GM19239 (cell line): ENCODE measurements at places on chromosomes 4 and X.

DNA sequence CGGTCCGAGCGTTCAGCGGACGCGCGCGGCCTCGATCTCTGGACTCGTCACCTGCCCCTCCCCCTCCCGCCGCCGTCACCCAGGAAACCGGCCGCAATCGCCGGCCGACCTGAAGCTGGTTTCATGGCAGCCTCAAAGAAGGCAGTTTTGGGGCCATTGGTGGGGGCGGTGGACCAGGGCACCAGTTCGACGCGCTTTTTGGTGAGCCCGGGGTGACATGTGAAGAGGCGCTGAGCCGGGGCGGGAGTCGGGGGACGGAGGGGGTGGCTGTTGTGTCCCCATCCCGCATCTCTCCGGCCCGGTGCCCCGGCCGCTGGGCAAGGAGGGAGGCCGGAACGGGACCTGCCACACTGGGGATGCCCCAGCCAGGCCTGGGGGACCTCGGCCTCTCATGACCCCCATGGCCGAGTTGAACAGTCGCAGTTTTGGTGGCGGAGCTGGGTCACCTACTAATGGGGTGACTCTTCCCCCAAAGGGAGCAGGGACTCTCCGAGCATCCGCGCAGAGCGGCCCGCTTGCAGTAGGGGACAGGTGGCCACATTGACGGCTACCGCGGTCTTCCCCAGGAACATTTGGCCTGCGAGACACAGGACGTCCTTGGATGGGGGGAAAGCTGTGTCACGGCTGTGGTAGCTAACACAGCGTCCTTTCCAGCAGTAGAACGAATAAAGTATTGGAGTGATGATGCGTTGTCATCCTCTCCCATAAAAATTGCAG is at the start of gene GK:
GK (plus strand) TSS at position 9 of the 717 bp plus-strand sequence; CDS start at position 124, 115 bp downstream.
- DNase-seq = no peak

- no peak for DNase-seq
Measured at GRCh38 chr4:5921981-5922380, 29.1 kb upstream of the CRMP1 start.

DNA sequence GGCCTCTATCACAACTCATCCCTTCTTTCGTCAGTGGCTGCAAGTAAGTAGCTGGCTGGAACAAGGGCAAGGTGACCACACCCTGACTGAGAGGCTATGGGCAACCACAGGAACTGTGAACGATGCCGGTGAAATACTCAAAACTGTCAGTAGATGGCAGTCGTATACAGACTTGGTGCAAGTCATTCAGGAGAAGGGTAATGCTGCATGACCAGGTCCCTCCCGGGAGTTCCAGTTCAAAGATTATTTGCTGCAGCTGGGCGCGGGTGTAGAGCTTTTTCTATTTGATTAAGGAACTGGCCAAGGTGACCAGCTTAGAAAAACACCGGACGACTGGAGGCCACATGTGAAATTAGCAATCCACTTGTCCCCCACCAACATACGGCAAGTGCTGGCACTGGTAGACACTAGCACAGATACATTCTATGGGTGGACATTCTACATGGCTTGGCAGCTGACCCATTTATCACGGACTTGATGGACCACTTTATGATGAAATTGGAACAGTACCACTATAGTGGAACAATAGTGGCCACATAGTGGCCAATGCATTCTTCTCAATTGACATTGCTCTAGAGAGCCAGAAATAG is 726.6 kb downstream of the TRAM1L1 start:
- DNase-seq = peak; percentile 12

DNA sequence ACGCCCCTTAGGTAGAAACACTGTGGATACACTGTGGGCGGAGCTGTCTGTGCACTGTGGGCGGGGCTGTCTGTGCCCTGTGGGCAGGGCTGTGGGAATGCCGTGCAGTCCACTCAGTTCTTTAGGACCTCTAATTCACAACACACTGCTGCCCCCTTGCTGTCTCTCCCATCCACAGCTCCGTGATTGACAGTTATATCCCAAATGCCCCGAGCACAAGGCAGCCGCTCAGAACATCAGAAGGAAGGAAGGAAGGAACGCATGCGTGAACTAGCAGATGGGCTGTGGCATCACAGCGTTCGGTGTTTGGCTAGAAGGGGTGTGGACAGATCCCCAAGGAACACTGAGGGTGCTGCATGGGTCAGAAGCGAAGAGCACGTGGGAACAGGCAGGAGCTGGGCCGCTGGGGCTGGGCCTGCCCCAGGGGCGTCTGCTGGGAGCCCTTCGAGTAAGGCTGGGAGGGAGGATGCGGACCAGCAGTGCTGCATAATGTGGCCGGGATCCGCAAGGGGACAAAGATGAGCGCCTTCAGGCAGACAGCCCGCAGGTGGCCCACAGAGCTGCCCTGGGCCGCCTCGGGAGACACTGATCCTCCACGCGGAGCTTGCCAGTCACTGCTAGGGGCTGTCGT is 29.8 kb downstream of the ACOX3 start:
- DNase-seq = no peak

DNA sequence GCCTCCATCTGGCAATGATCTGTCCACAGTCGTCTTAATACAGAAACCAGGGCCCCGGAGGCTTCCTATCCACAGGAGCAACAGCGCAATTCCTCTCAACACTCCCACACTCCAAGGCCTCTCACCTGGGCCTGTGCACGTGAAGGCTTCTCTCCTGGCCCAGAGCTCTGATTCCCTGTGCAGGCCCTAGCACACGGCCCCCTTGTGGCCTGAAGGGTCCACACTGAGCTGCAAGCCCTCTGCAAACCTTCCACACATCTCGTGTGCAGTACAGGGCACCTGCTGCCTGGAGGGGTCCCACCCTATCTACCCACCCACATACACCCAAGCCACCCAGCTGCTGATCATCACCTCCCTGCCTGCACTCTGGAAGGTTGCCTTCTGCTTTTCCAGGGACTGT is 150.1 kb upstream of the NUDT10 start:
- no peak for DNase-seq

DNA sequence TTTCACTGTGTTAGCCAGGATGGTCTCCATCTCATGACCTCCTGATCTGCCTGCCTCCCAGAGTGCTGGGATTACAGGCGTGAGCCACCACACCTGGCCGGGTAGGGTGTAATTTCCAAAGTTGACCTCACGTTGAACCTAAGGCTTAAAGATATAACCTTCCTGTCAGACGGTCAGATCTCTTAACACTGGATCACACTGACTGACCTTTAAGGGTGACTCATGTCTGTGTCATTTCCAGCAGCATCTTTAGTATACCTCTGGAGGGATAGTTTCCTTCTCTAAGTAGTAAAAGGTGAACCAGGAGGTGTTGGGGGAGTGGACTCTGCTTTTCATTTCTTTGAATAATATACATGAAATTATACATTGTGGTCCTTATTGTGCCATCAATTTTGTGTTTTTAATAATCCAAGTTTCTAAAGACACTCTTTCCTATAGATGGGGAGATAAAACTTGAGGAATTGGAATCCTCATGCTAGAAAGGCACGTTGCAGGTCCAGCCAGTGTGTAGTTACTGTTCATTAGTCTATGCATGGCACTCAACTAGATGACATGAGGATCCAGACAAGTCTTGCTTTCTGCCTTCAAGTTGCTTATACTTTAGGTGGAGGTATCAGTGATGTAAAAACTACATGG is 45.7 kb downstream of the ARHGAP10 start:
- no peak for DNase-seq

GRCh38 chrX:111035991-111036390 is 60.0 kb upstream of the PAK3 start:
- DNase-seq = no peak

- DNase-seq = no peak
Measured at GRCh38 chrX:100829730-100830129, 9.5 kb downstream of the CSTF2 start.

GRCh38 chr4:26207631-26208030 is 113.2 kb upstream of the RBPJ start:
- no peak for DNase-seq

DNA sequence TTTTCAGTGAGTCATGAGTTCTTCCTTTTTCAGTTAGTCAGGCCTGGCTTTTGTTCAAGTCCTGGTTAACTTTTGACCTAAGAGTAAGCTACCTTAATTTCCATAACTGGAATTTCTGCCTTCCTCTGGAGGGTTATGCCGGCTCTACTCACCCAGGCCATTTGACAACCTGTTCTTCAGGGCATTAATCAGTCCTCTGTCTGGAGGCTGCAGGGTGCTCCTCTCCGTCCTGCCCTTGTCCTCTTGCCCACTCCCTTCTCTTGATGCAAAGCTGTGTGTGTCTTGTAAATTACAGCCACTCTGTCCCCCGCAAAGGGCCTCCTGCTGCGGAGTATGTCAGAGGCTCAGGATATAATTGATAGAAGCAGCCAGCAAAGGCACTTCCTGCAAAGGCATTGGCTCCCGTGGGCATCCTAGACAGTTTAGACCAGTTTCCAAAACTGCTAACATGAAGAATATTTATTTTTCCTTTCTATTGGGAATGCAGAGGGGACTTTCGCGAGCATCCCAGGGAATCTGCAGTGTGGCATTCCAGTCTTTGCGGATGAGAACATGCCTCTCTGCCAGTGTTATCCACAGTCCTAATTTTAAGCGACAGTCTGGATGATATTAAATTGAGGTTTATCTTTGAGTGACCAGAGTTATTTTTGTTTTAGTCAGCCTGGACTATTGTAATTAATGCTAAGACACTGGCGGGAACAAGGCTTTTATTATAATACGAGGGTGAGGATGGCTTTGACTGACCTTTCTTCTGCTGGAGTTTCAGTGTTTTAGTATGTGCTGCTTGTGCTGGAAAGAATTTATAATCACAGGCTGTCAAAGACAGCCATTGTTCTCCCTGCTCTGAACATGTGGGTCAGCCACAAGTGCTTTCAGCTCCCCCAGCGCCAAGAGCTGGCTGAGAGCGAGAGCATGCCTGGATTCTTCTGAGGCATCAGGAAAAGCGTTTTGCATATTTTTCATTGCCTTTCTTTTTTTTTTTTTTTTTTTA is 74.2 kb downstream of the LIMCH1 start:
- DNase-seq = no peak

DNA sequence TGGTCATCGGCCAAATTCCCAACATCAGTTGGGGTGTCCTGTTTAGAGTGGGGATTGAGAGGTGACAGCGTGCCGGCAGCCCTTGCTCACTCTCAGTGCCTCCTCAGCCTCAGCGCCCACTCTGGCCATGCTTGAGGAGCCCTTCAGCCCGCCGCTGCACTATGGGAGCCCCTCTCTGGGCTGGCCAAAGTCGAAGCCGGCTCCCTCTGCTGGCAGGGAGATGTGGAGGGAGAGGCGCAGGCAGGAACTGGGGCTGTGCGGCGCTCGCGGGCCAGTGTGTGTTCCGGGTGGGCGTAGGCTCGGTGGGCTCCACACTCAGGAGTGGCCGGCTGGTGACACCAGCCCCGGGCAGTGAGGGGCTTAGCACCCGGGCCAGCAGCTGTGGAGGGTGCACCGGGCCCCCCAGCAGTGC is 7.1 kb upstream of the CENPU start:
- no peak for DNase-seq

GRCh38 chr4:9602389-9602914 is 158.2 kb downstream of the DEFB131A start:
- DNase-seq = no peak

GRCh38 chr4:184498598-184498997 is 24.2 kb upstream of the IRF2 start:
- no peak for DNase-seq

DNA sequence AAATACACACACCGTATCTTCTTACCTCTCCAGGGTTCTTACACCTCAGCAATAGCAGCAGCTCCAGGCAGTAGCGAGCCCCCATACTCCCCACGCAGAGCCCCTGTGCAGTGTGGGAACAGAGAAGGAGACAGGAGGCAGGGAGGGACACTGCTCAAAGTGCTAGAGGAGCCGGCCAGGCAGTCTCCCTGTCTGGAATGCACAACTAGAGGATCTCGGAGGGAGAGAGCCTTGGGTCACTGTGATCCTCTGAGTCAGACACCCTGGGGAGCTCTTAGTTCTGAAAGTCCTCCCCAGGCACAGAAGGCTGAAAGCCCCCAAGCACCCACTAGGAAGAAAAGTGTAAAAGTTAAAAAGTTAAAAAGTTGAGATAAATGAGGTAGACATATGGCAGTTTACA is 16.0 kb downstream of the AMELX start:
- DNase-seq = no peak

- no peak for DNase-seq
Measured at GRCh38 chr4:111480510-111480909, 664.7 kb upstream of the FAM241A start.

GRCh38 chr4:102694791-102695190 is 66.0 kb downstream of the MANBA start:
- no peak for DNase-seq

GRCh38 chrX:1741816-1742394 is 127.0 kb downstream of the ASMT start:
- no peak for DNase-seq

- DNase-seq = no peak
Measured at GRCh38 chr4:184000457-184001396, 95.6 kb downstream of the STOX2 start.

DNA sequence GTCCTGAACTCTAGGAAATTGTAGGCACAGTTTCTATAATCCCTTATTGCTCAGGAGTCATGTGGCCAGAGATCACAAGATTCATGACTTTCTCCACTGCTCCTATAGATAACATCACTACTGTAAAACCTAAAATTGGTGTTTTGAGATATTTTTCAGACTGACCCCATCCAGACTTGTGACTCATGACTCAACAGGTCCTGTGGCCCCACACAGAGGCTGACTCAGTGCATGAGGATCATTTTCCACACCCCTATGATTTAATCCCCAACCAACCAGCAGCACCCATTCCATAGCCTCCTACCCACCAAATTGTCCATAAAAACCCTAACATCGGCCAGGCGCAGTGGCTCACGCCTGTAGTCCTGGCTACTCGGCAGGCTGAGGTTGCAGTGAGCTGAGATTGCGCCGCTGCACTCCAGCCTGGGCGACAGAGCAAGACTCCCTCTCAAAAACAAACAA is 13.2 kb upstream of the XIAP start:
- no peak for DNase-seq

- no peak for DNase-seq
Measured at GRCh38 chrX:72392042-72392441, 86.3 kb upstream of the CITED1 start.

DNA sequence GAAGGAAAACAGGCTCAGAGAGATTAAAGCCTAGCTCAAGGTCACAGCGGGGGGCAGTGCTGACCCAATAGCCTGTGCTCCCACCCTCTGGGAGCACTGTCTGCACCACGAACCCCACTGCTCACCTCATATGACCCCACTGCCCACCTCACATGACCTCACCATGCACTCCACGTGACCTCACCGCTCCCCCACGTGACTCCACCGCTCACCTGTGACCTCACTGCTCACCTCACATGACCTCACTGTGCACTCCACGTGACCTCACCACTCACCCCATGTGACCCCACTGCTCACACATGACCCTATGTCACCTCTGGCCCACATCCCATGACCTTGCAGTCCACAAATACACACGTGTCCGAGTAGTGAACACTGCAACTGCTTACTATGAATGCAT is 55.4 kb downstream of the ACOX3 start:
- no peak for DNase-seq

- DNase-seq = no peak
Measured at GRCh38 chr4:3184725-3185124, 64.2 kb upstream of the MSANTD1 start.

DNA sequence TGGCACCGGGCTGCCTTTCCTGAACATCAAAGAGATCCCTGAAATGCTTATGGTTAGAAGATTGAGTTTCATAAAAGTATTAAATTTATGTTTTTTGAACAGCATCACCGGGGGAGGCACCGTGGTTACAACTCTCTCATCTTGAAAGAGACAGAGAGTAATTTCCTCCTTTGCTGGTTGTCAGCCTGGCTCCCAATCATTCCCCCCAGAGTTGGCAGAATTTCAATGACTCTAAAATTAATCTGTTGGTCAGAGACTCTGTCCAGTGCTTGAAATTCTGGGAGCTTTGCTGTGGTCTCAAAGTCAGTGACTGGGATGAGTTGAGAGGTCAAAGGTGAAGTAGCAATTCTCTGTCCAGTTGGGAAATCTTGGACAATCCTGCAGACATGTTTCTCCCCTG is 135.9 kb downstream of the RAB28 start:
- no peak for DNase-seq
